A549 treated with Hydrocortisone at 1 μM for 4 hours (cell line): ENCODE measurements at places on chromosomes 5 and 9. TPM values are rescaled to one million over a fixed set of nuclear protein-coding genes. Genes with fewer than 3 reads are reported as not detected.

DPM2 gene
- total RNA-seq, result 35.2 to 42.8 TPM (median 42.5 TPM) in 5 replicates

DTWD2 gene
- 1.1 to 1.7 TPM (median 1.5 TPM) in 5 replicates for total RNA-seq

TAS2R1 gene
- not detected in 5 replicates for total RNA-seq

ACTBL2 gene
- 0.07 to 0.09 TPM in 2 of 5 replicates, not detected in the others for total RNA-seq

RMI1 gene
- 10.3 to 18.7 TPM (median 13.4 TPM) in 5 replicates for total RNA-seq

OCLN gene
- 7.2 to 14.8 TPM (median 8.7 TPM) in 5 replicates for total RNA-seq

MPDZ gene
- 8.9 to 15.1 TPM (median 10.3 TPM) in 5 replicates for total RNA-seq

IL9 gene
- total RNA-seq, result not detected in 5 replicates

HCN1 gene
- total RNA-seq, result not detected in 5 replicates

FAM78A gene
- total RNA-seq, result 0.27 to 0.53 TPM (median 0.38 TPM) in 5 replicates

HRCT1 gene
- 0.20 to 0.47 TPM (median 0.30 TPM) in 5 replicates for total RNA-seq

CDKN2B-AS1 gene
- total RNA-seq, result not detected in 5 replicates

EIF4E1B gene
- total RNA-seq, result not detected in 5 replicates

PCDHGA6 gene
- total RNA-seq, result 0.14 to 0.26 TPM (median 0.20 TPM) in 5 replicates

TTC39B gene
- total RNA-seq, result 0.70 to 1.9 TPM (median 1.4 TPM) in 5 replicates

RMND5B gene
- 28.4 to 31.8 TPM (median 30.9 TPM) in 5 replicates for total RNA-seq

INSL4 gene
- 13.9 to 17.9 TPM (median 16.5 TPM) in 5 replicates for total RNA-seq

NME5 gene
- not detected in 5 replicates for total RNA-seq

PDGFRB gene
- 0.18 to 0.74 TPM (median 0.36 TPM) in 5 replicates for total RNA-seq

UGT3A2 gene
- total RNA-seq, result not detected in 5 replicates

GRXCR2 gene
- not detected in 5 replicates for total RNA-seq

CCDC192 gene
- not detected in 5 replicates for total RNA-seq

TICAM2 gene
- 0.80 to 1.6 TPM (median 1.1 TPM) in 5 replicates for total RNA-seq

CATSPER3 gene
- 0.22 to 0.56 TPM (median 0.34 TPM) in 5 replicates for total RNA-seq

PCDHA4 gene
- total RNA-seq, result 1.1 to 1.9 TPM (median 1.9 TPM) in 5 replicates

NUTM2F gene
- 0.03 TPM in 1 of 5 replicates, not detected in the others for total RNA-seq

LHX3 gene
- 0.03 to 0.16 TPM (median 0.10 TPM) in 4 of 5 replicates, not detected in the other for total RNA-seq

TMEM171 gene
- total RNA-seq, result 4.6 to 6.6 TPM (median 5.8 TPM) in 5 replicates

FOXD4L6 gene
- total RNA-seq, result 0.06 to 0.07 TPM in 2 of 5 replicates, not detected in the others

BTNL8 gene
- not detected in 5 replicates for total RNA-seq

ARL14EPL gene
- total RNA-seq, result 0.10 to 0.43 TPM (median 0.24 TPM) in 5 replicates

CTXN3 gene
- total RNA-seq, result not detected in 5 replicates

SPINK6 gene
- 0.37 to 0.73 TPM (median 0.45 TPM) in 5 replicates for total RNA-seq

C5orf34 gene
- total RNA-seq, result 3.7 to 5.3 TPM (median 4.6 TPM) in 5 replicates

MIGA2 gene
- total RNA-seq, result 12.9 to 17.6 TPM (median 15.6 TPM) in 5 replicates

SPATA31C1 gene
- not detected in 5 replicates for total RNA-seq

LIFR gene
- 4.8 to 9.1 TPM (median 7.3 TPM) in 5 replicates for total RNA-seq

LCN2 gene
- total RNA-seq, result 2.8 to 5.4 TPM (median 3.3 TPM) in 5 replicates

F12 gene
- 14.2 to 24.1 TPM (median 22.1 TPM) in 5 replicates for total RNA-seq

PCDHGB6 gene
- total RNA-seq, result 0.05 to 0.18 TPM (median 0.10 TPM) in 5 replicates

PCDHGA2 gene
- 0.54 to 0.91 TPM (median 0.62 TPM) in 5 replicates for total RNA-seq

OSMR gene
- total RNA-seq, result 47.0 to 75.5 TPM (median 65.4 TPM) in 5 replicates

CLIC3 gene
- total RNA-seq, result 2.3 to 5.7 TPM (median 4.6 TPM) in 5 replicates

CKMT2 gene
- not detected in 5 replicates for total RNA-seq

ZFP2 gene
- 0.06 TPM in 1 of 5 replicates, not detected in the others for total RNA-seq

CCL21 gene
- not detected in 5 replicates for total RNA-seq
